ENCODE measurements at places on chromosomes 2 and 18. TPM values are rescaled to one million over a fixed set of nuclear protein-coding genes. Genes with fewer than 3 reads are reported as not detected.

DNA sequence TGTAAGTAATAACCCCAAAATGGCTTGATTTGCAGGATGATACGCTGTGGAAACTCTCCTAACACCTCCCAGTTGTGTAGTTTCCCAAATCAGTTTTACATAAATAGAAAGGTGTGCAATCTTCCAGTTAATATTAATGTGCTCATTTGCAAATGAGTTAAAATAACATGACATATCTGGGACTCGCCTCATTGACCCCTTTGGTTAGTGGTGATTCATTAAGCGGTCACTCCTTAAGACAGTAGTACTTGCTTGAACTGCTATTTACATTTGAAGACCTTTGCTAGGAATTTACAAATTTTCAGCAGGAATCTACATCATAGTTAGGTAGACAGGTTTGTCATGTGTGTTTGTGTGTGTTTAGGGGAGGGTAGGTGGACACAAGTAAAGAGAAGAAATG lies 1367.7 kb upstream of the CELF4 start:
- DNase-seq = no peak

GRCh38 chr18:10805587-10806118 lies 279.8 kb downstream of the NAPG start:
- no peak for DNase-seq

DNA sequence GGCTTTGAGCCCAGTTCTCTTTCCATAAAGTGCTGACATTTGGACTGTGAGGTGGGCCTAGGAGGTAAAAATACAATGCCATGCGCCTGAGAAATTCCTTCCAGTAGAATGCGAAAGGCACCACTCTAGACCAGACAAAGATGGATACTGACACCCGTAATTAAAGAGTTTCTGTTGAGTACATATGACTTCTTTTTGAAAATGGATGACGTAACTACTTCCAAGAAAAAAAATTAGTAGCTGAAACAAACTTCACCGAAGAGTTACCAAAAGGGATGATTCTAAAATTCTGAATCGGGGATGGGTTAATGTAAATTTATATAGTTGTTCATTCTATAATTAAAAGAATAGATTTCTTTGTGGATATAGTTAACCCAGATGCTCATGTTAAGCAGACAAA lies 146.8 kb downstream of the ALK start:
- DNase-seq = no peak

- DNase-seq = no peak
These were observed 391.7 kb upstream of the SALL3 start for GRCh38 chr18:78587626-78588600.

GRCh38 chr2:74226648-74227213 lies 28.3 kb downstream of the MTHFD2 start:
- no peak for DNase-seq

The SAG gene
- not detected for total RNA-seq

- DNase-seq = no peak
These were observed 24.5 kb upstream of the ATP8B1 start for GRCh38 chr18:57827646-57828045.

GRCh38 chr2:194730266-194730665 lies 926.8 kb upstream of the SLC39A10 start:
- DNase-seq = no peak

The GPAT2 gene
- 4.2 TPM for total RNA-seq

The SLC14A1 gene
- total RNA-seq = 0.77 TPM

DNA sequence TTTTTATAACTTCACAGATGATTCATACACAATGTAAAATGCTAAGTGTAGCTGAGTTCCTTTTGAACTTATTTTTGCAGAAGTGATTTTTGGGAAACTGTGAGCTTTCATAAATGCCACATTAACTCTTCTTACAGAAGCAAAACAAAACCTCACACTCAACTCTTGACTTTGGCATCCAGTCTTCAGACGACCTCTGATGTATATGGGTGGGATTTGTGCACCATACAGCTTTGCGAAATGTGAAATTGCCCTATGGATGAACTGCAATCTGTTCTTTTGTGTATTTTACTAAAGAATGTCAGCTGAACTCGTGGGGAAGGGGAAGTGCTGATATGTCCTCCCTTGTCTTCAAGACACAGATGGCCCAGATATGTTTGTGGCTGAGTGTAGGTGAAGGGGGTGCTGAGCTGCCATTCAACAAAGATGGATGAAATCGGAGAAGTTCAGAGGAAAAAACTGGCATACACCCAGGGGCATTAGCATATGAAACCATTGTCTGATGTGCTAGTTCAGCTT lies 218.3 kb downstream of the PTGR3 start:
- DNase-seq = no peak

GRCh38 chr2:145021962-145022665 lies 502.2 kb upstream of the ZEB2 start:
- DNase-seq = no peak

The PRKAG3 gene
- total RNA-seq = not detected

The GRB14 gene
- not detected for total RNA-seq

The SMAD4 gene
- 82.5 TPM for total RNA-seq

DNA sequence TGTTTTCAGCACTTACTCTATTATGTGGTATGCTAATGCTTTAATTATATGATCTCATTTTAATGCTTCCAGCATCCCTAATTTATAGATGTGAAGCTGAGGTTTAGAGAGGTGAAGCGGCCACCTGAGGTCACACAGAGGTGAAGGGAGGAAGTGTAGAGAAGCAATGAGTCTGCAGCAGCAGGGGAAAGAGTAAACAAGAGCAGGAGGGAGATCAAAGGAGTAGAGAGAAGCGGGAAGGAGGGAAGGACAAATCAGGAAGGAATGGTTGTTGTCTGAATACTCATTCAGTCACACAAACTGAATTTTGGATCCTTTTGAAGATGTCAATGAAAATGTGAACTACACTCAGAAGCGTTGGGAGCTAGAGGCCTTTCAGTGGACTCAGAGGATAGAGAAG lies 130.0 kb downstream of the CPS1 start:
- no peak for DNase-seq

GRCh38 chr2:177178797-177179196 lies 33.8 kb upstream of the HNRNPA3 start:
- no peak for DNase-seq

The TAF4B gene
- 1.3 TPM for total RNA-seq

The CDH19 gene
- total RNA-seq = not detected

GRCh38 chr2:216495656-216496055 lies 3.0 kb upstream of the RPL37A start:
- DNase-seq = peak; percentile 43

DNA sequence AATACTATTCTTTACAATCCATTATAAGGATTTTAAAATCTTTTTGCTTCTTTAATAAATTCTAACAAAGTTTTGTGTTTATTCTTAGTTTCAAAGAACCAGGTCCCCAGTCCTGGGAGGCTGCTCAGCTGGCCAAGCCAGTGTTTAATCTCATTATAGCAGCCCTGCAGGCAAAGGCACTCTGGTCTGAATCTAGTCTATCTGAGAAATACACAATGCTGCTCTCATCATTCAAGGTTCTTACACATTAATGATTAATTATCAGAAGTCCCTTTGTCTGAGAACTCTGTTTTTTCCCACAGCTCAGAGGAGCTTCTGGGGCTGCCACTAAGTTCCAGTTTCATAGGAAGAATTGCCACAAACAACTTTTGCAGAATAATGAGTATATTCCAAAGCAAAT lies 27.7 kb downstream of the KCTD18 start:
- DNase-seq = no peak

The NAT8 gene
- total RNA-seq = not detected

- DNase-seq = no peak
These were observed 49.3 kb upstream of the GALNT3 start for GRCh38 chr2:165843351-165843750.

DNA sequence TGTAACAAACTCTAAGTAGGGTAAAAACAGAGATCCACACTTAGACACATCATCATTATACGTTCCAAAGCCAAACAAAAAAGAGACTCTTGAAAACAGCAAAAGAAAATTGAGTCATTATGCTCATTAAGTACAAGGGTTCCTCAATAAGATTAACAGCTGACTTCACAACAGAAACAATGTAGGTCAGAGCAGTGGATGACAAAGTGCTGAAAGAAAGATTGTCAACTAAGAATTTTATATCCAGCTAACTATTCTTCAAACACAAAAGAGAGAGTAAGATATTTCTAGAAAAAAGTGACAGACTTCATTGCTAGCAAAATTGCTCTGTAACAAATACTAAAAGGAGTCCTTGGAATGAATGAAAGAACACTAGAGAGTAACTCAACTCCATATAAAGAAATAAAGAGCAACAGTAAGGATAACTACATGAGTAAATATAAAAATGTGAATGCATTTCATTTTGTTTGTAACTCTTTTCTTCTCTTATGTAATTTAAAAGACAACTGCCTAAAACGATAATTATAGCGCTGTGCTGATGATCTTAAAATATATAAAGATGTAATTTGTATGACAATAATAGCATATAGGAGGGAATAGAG lies 23.8 kb upstream of the DNER start:
- DNase-seq = no peak

DNA sequence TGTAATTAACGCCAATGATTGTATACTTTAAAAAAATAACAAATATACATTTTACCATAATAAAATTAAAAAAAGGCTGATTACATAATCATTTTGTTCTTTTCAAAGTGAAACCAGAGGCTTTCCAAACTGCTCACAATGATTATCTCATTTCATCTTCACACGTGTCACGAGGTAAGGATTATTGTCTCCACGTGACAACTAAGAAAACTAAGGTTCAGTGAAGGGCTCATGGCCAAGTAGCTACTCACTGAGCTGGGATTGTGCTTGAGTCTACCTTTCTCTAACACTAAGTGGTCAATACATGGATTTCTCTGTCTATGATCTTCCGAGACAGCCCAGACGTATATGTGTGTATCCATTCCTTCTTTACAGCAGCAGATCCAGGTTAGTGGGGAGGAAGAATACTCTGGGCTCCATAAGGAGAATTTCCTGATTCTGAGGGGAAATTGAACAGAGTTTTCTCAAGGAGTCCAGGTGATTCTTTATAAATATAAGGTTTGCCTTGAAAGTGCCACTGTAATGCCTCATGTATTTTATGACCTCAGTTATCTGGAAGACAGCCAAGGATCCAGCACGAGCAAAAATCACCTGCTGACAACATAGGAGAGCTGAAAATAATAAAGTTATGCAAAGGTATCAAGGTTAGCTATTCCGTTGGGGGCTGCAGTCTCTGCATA lies 25.6 kb upstream of the ACSL3 start:
- DNase-seq = no peak

DNA sequence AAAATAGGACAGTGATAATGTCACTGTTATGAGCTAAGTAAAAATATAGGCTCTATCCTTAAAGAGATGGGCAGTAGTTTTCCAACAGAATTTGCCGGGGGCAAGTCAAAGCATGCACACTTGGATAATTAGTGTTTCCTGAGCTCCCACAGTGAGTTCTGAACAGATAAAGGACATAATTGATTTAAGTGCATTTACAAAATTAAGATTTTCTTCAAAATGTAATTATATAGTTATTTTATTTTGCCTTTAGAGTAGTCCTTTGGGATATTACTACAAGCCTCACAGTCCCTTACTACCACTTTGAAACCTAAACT lies 107.6 kb downstream of the RAPGEF4 start:
- DNase-seq = no peak

The CXCR1 gene
- total RNA-seq = not detected

All from HFFc6 (cell line).